ENCODE measurements at places on chromosomes 11 and 22.
A peak's percentile ranks its signal among the peaks of the same experiment; 100 is the strongest.

DNA sequence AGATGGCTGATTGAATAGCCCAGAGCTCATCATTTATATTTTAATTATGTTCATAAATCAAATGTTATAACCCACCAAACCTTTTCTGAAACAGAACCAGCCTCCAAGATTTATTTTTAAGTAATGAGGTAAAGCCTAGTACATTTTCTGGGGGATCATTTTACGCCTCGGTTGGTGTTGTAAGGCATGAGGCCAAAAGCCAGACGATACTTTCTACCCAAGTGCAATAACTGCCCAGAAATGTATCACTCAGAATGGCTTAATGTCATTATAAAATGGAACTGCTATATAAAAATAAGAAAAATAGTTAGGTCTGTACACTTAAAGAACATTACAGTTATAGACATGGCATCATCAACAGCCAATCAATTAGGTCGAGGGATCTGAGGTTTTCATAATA is 283.3 kb downstream of the CADM1 start:
- DNase-seq, result no peak

- DNase-seq, result no peak
Measured at GRCh38 chr11:64705501-64705900, 17.5 kb downstream of the NRXN2 start.

GRCh38 chr22:47064016-47064415 is 301.6 kb downstream of the TBC1D22A start:
- DNase-seq, result no peak

DNA sequence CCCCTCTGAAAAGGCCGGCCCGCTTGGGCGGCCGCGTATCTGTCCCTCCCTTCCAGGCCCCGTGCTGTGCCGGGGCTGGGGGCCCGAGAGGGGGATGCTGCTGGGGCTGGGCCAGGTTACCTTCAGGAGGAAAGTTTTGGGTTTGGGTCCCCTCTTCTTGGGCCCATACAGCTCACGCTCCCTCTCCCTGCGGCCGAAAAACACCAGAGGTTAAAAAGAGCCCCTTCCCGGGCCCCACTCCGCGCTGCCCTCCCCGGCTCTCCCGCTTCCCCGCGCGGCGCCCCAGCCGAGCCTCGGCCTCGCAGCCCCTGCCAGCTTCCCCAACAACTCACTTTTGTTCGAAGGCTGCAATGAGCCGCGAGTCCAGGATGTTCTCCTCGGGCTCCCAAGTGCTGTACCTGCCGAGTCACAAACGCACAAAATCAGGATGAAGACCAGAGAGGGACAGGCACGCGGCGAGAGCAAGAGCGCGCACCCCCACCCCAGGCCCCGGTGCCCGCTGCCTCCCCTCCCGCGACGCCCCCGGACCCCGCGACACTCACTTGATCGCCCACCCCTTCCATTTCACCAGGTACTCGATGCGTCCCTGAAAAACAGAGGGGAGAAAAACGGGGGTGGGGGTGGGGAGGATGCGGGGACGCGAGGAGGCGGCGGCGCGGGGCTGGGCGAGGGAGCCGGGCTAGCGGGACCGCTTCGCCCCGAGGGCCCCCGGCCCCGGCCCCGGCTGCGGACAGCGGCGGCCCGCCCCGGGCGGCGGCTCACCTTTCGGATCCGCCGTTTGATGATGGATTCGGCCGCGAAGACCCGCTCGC is 450 bp downstream of the CBX6 start:
- DNase-seq, result no peak

- DNase-seq, result no peak
Measured at GRCh38 chr11:61357233-61357893, 4.3 kb downstream of the CYB561A3 start.

GRCh38 chr22:32917577-32918354 is 116.3 kb downstream of the TIMP3 start:
- no peak for DNase-seq

- DNase-seq, result no peak
Measured at GRCh38 chr22:35310556-35311550, 11.2 kb downstream of the TOM1 start.

GRCh38 chr11:6737872-6738466 is 33.8 kb downstream of the OR2AG2 start:
- DNase-seq, result peak; percentile 37

GRCh38 chr11:105297463-105297862 is 157.9 kb upstream of the CARD18 start:
- no peak for DNase-seq

GRCh38 chr11:30960387-30960992 is 374.3 kb upstream of the MPPED2 start:
- no peak for DNase-seq

GRCh38 chr11:28677721-28678120 is 569.5 kb downstream of the METTL15 start:
- DNase-seq, result no peak

- DNase-seq, result no peak
Measured at GRCh38 chr22:45334068-45334467, 24.3 kb downstream of the FAM118A start.

DNA sequence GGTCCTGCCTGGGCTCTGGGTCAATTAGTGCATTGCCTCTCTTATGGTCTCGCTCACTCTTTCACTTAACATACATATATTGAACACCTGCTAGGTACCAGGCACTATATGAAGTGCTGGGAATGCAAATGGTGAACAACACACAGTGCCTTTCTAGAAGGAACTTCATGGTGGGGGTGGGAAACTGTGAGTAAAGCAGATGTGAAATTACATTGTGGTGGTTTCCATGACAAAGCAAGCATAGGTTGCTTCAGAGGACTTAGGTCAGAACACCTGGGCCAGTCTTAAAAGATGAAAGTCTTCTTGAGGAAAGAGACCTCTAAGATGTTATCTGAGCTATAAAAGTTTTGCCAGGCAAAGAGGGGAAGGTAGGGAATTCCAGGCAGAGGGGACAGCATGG is 231.3 kb downstream of the BUD13 start:
- DNase-seq, result no peak

DNA sequence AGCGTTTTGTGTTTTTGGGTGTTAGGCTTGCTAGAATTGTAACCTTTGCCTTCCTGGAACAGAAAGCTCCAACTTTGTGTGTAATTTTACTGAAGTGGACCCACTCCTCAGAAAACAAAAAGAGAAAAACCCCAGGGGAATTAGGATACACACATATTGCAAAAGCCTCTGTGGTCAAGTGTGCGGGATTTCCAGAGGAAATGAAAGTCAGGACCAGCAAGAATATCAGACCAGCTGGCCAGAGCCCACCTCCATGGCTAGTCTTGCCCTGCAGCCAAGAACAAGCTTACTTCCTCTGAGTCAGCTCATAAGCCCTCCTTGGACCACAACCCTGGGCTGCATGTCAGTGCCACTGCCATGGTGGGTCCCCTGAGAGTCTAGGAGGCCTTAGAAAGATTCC is 37.0 kb upstream of the FTH1 start:
- DNase-seq, result no peak

GRCh38 chr22:27673839-27674238 is 127.7 kb downstream of the MN1 start:
- DNase-seq, result no peak

DNA sequence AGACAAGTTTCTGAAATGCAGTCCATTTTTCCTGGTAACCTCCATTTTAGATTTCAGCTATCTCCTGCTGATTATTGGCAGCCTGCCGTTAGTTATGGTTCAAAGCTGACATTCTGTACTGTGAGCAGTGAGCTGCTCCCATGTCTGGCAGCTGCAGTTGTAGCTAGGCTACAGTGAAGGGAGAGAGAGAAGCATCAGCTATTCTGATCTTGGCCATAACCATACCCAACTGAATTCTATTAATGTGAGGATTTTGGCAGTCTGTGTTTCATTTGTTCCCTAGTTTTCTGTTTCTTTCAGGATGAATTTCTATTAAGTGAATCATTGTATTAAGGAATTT is 33.4 kb downstream of the SIK2 start:
- DNase-seq, result no peak

- no peak for DNase-seq
Measured at GRCh38 chr11:128575961-128576350, 11.4 kb downstream of the ETS1 start.

DNA sequence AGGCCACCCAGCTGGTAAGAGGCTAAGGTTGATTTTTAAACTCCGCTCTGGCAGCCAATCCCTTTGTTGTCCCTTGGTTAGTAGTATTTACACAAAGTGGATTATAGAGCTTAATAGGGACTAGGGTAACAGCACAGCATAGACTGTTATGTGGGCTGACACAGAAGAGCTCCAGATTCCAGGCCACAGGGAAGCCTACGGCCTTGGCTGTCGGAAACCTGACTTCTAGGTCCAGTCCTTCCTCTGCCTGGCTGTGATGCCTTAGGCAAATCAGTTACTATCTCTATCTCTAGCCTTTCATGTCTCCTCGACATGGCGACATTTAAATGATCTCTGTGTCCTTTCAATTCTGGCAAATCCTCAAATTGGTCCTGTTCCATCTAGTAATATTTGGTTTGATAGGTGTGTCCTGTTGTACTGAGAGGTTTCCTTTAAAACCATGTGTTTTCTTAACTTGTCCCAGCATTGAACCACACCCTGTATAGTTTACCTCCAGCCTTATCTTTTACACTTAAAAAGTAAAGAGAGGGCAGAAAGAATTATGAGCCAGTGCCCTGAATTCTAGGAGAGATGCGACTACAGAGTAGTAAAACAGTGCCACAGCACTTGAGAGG is 4.2 kb downstream of the MMP1 start:
- no peak for DNase-seq

- DNase-seq, result no peak
Measured at GRCh38 chr11:58707767-58708166, 24.0 kb downstream of the GLYAT start.

DNA sequence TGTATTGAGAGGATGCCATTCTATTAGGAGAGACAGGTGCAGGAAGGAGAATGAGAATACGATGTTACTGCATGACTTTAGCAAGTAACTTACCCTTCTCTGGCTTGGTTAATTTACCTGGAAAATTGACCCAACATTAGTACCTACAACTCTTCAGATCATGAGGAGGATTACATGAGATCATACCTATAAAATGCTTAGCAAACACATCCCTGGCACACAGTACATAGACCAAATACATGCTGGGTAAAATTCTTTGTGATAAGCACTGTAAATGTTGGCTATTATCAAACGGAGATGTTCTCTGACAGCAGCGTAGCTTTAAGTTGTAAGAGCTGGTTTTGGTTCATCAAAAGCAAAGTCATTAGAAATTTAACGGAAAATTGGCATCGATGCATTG is 28.8 kb downstream of the LARGE1 start:
- no peak for DNase-seq

GRCh38 chr22:38422611-38423511 is 32.1 kb downstream of the KCNJ4 start:
- no peak for DNase-seq

DNA sequence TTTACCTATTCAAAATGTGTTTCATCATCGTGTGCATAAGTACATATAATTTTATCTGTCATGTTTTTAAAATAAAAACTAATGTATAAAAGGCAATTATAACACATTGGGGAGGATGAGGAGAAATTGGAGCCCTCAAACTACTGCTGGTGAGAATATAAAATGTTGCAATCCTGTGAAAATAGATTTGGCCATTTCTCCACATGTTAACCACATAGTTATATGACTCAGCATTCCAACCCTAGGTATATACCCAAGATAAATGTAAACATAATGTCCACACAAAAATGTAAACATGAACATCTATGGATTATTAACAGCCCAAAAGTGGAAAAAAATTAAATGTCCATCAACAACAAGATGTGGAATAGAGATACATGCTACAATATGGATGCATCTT is 928.0 kb upstream of the FAT3 start:
- DNase-seq, result no peak

DNA sequence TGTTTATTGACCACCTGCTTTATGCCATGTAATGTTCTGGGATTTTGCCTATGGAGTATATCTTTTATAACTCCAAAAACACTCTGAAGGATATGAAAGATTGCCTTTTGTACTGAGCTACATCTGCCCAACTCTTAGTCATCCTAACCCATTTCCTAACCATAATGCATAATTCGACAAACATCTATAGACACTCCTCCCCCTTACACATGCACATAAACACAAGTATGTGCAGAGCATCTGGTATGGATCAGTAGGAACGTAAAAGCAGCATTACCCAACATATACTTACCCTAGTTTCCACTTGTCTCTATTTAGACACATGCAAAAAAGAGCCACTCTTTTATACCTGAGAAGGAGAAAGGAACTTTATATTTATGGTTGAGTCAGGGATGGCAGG is 272.8 kb downstream of the FAM76B start:
- DNase-seq, result no peak

DNA sequence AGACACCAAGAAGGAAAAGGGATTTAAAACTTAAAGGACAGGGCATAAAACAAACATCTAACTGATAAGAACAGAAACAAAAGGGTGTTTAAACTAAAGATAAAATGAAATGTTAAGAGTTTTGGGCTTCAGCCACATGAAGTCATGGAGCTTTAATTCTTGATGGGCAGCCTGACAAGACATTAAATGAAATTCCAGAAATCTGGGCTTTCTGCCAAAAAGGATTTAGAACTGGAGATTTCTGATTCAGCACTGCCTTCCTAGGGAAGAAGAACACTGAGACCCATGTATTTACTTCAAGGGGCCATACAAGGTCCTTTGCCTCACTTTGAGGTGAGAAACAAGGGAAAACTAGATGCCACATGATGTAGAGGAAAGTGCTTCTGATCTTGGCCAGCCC is 355.9 kb upstream of the RAG2 start:
- no peak for DNase-seq

DNA sequence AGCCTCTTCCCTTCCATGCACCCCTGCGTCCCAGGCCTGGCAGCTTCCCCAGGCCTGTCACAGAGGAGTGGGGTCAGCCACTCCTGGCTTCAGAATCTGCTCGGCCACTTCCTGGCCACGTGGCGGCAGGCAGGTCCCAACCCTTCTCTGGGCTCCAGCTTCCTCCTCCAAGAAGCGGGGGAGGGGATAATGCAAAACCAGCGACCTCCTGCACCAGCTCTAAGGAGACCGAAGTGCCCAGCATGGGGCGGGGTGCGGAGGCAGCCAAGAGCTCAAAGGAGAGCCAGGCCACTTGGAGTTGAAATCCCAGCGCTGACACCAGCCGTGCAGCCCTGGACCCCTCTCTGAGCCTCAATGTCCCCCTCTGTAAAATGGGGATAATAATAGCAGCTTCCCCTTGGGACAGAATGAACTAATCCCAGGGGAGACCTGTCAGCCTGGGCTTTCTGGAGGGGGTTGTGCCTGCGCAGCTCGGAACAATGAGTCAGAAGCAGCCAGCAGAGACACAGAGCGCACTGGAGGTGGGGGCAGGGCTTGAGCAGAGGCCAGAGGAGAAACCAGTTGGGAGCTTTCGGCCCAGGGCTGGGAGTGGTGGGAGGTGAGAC is 22.8 kb upstream of the PICK1 start:
- no peak for DNase-seq

Data from activated CD8-positive, alpha-beta memory T cell treated with anti-CD3 and anti-CD28 coated beads for 1 hour (primary cell).